Activated CD4-positive, alpha-beta T cell treated with anti-CD3 and anti-CD28 coated beads, Interleukin-2, amount 50 U/mL, for 24 hours (primary cell): ENCODE measurements at places on chromosomes 6 and 20.

- no peak for DNase-seq
Observed at GRCh38 chr6:152598901-152599537, 38.1 kb downstream of the SYNE1 start.

DNA sequence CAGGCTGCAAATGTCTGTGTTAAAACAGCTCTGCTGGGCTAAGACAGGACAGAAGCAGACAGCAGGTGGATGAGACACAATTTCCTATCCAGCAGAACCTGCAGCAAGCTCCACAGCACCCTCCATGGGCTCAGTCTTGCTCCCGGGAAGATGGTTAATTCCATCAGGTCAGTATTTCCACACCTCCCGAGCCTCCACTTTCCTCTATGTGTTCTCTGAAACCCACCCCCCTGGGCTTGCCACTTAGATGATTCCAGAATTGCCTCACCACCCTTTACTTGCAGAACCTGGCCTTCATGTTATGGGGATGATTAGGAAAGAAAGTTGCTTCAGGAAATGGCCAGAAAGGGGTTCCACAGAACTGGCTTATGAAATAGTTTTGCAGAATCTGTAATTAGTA lies 43.8 kb downstream of the ERMARD start:
- no peak for DNase-seq

- DNase-seq, result no peak
Observed at GRCh38 chr6:168582571-168582981, 141.6 kb downstream of the SMOC2 start.

- no peak for DNase-seq
Observed at GRCh38 chr6:37845930-37846329, 26.4 kb downstream of the ZFAND3 start.

GRCh38 chr6:63440057-63440456 lies 120.3 kb upstream of the LGSN start:
- DNase-seq, result no peak

DNA sequence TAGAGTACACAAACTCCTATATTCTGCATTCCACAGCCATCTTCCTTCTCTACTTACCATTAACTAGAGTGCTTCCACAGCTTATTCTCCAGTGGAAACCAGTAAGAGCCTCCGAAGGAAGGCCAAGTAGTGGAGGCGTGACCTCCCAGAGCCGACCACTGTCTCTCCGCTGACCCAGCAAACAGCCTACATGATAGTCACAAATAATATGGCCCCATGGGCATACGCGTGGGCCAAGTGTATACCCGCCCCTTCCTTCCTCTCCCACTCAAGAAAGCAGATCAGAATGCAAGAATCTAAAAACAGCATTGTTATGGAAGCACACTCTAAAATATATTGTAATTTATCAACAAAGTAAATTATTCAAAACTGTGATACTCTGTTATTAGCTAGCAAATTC lies 526.6 kb upstream of the JARID2 start:
- DNase-seq, result no peak

DNA sequence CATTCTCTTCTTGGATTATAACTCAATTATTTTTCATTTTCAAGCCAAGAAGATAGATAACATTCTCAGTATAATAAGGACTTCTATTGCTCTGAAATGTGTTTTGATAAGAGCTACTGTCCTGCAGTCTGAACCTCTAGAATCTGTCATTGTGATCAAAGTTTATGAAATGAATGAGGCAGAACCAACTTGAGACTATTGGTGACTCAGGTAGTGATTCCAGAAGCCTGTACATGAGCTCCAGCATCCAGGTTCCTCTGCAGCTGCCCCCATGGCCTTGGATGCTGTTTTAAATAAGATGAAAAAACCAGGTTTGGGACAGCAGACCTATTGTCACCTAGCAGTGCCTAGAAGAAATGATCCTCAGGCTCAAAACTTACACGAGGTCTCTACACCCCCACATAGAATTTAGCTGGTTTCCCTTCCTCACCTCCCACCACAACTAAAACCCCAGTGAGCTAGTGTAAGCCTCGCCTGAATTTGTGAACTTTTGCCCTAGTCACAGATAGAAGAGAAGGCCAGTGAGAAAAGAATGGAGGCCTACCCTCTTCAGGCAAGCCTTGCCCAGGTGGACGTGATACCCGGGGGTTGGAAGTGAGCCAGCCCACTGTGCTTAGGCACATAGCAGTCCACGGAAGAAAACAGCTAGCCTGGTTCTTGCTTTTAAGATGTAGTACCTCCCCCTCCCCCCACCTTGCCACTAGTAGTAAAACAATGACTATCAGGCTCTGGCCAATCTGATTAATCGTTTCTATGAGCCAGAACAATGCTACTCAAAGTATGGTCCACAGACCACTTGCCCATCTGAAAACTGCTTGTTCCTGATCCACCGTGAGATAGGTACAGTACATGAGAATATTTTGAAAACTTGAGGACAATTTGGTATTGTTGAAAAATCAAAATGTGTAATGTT lies 73.0 kb upstream of the SYNJ2 start:
- no peak for DNase-seq

DNA sequence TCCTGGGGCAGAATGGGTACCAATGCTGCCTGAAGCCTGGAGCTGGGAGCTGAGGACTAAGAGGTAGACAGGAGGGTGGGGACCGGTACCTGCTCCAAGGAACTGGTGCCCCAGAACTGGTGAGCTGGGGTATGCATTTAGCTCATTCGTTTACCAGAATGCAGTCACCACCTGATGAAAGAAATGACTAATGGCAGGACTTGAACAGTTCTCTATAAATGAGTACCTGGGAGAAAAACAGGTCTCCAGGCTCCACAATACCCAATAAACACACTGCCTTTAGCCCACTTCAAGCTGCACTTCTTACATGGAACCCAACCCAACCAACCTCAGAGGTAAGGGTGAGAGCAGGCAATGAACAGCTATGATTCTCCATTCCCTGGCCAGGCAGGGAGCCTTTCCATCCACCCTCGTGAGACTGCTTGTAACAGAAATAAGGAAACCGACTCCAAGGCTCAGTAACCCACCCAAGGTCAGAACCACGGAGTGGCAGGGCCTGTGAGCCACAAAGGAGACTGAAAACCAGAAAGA lies 15.4 kb downstream of the FKBP1A start:
- DNase-seq, result no peak

GRCh38 chr6:21091411-21091810 lies 502.1 kb upstream of the SOX4 start:
- no peak for DNase-seq

- DNase-seq, result peak; percentile 17
Observed at GRCh38 chr6:130202782-130203181, 20.0 kb downstream of the SAMD3 start.

DNA sequence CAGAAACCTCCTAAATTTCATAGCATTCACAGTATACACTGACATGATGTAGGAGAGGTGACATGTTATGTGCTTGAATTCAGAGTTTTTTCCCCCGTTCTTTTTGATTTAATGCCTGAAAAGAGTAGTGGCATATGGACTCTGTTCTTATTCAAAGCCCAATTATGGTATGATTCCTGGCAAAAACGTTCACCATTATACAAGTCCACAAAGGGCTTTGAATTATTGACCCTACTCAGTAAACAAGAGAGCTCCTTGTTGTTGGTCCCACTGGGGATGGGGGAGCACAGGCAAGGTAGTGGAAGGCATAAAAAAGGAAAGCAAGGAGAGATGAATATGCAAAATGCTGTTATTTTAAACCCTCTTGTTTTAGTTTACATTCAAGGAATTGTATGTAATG lies 136.0 kb upstream of the AHI1 start:
- DNase-seq, result no peak

DNA sequence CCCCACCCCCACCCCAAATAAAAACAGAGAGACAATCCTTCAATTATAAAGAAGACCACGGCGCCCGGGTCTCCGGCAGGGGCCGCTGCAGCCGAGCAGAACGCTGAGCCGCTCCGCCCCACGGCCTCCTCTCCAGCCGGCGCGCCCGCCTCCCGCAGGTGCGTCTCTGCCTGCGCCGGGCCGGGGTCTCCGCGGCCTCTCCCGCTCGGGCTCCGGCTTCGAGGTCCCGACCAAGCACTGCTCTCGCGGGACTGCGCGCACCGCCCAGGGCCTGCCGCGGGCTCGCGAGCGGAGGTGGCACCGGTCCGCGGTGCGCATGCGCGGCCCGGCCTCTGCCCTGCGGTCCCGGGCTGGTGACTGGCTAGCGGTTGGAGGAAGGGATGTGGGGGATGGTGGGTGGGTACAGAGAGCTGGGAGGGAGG lies 241 bp upstream of the SIRT5 start:
- peak; percentile 89 for DNase-seq

DNA sequence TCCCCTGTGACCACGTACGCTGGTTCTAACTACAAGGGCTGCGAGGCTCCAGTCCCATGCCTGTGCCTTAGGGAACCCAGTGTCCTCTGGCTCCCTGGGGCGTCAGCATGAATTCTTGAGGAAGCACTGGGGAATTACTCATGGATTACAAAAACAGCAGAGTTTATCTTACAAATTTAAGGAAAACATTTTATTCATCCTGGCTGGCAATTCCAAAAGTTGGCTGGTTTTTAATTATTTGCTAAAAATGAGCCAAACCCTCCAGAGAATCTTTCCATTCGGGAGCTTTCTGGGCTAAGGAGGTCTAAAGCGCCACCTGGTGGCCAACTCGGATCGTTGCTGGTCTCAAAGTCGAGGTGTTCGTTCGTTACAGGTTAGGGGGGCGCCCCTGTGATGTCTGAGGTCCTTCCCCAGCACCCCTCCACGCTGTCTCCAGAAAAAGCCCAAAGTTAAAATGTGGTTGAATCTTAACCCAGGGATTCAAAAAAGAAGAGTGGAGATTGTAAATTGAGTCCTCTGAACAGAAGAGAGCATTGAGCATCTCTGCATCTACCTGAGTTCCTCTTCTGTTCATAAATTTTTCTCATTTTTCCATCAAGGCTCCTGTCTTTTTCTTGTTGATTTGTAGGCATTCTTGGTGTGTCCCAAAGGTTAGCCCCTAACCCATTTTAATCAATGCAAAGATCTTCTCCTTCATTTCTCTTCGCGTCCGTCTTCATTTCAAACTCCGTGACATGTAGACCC lies 99.4 kb downstream of the BFSP1 start:
- peak; percentile 17 for DNase-seq

GRCh38 chr6:138523347-138524210 lies 24.3 kb upstream of the NHSL1 start:
- no peak for DNase-seq

- no peak for DNase-seq
Observed at GRCh38 chr6:148593813-148594170, 153.0 kb upstream of the UST start.
